Thoracic aorta endothelial cell (primary cell): ENCODE measurements at places on chromosomes 7 and 10. TPM values are rescaled to one million over a fixed set of nuclear protein-coding genes. Genes with fewer than 3 reads are reported as not detected.

Gene ZNF736
- 9.0 and 11.7 TPM in 2 replicates for total RNA-seq

Gene PPP1R17
- not detected in 2 replicates for total RNA-seq

Gene THNSL1
- total RNA-seq = 3.4 and 4.4 TPM in 2 replicates

Gene UTF1
- total RNA-seq = not detected in 2 replicates

Gene GPR15LG
- total RNA-seq = not detected in 2 replicates

Gene CCDC71L
- total RNA-seq = 49.7 and 50.8 TPM in 2 replicates

Gene MEOX2
- total RNA-seq = not detected in 2 replicates

Gene NPY4R2
- total RNA-seq = not detected in 2 replicates

Gene DDC
- total RNA-seq = not detected in 2 replicates

Gene HOXA2
- 1.6 and 2.2 TPM in 2 replicates for total RNA-seq

Gene ARHGEF35
- total RNA-seq = 0.53 and 1.1 TPM in 2 replicates

Gene MRLN
- not detected in 2 replicates for total RNA-seq

Gene DOCK4
- total RNA-seq = 313 and 365 TPM in 2 replicates

Gene RBP3
- not detected in 2 replicates for total RNA-seq

Gene MUC12
- not detected in 2 replicates for total RNA-seq

Gene DMTF1
- 116 and 120 TPM in 2 replicates for total RNA-seq

Gene HOXA10
- total RNA-seq = 0.27 and 5.8 TPM in 2 replicates

Gene GNGT1
- not detected in 2 replicates for total RNA-seq

Gene GIMAP5
- total RNA-seq = 1.2 and 8.9 TPM in 2 replicates

Gene CLDN3
- 0.27 and 0.43 TPM in 2 replicates for total RNA-seq
